Nephron progenitor cell (in vitro differentiated cells): ENCODE measurements at places on chromosomes 12 and 14.

DNA sequence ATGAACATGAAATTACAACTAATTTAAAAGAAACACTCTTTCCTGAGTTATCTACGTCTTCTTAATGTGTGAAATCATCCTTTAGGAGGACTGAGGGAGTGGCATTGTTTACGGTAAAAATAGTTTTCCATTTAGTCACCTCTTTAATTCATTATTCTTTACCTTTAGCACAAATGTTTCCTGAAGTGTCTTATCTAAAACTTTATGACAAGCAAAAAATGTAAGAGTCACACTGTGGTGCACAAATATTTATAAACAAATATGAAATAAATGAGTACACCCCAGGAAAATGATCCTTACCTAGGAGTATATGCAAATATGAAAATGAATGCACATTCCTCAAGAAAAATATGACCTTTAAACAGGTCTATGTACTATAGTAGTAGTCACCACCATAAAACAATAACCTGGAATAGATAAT is 104.6 kb downstream of the PTPRR start:
- H3K36me3 ChIP-seq, result peaks cover 6% of the 10 kb centered on the region
- DNase-seq, result no peak
- no peak overlapping the region for H3K27ac ChIP-seq
- no peak overlapping the region for H3K4me3 ChIP-seq
- H3K27me3 ChIP-seq, result peaks cover 22% of the 10 kb centered on the region
- peaks cover 22% of the 10 kb centered on the region for H3K4me1 ChIP-seq

DNA sequence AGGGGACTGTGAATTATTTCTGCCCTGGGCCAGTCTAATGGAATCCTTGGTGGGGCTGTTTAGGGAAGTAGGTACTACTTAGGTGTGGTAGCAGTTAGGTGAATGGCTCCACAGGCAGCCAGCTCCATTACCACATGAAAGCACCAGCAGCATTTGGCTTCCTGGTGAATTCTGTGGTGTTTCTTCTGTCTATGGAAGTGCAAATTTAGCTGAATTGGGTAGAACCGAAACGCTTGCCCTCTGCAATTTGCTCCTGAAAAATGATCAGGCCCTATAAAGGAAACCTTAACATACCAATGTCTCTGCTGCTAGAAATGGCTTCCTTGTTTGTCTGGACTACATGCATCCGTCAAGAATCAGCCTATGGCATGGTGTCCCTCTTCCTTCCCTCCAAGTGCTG is 16.4 kb downstream of the FLRT2 start:
- H3K36me3 ChIP-seq, result peaks cover 85% of the 10 kb centered on the region
- DNase-seq, result no peak
- H3K4me1 ChIP-seq, result peaks cover 6% of the 10 kb centered on the region
- H3K27ac ChIP-seq, result no peak overlapping the region

- peaks cover 3% of the 10 kb centered on the region for H3K27me3 ChIP-seq
- no peaks in the 10 kb centered on the region for H3K4me1 ChIP-seq
- no peak for DNase-seq
- H3K27ac ChIP-seq, result peak overlapping the region; percentile 64
- peaks cover 74% of the 10 kb centered on the region for H3K36me3 ChIP-seq
- no peak overlapping the region for H3K4me3 ChIP-seq
These were observed 13.2 kb downstream of the EIF2S1 start for GRCh38 chr14:67373347-67373746.

DNA sequence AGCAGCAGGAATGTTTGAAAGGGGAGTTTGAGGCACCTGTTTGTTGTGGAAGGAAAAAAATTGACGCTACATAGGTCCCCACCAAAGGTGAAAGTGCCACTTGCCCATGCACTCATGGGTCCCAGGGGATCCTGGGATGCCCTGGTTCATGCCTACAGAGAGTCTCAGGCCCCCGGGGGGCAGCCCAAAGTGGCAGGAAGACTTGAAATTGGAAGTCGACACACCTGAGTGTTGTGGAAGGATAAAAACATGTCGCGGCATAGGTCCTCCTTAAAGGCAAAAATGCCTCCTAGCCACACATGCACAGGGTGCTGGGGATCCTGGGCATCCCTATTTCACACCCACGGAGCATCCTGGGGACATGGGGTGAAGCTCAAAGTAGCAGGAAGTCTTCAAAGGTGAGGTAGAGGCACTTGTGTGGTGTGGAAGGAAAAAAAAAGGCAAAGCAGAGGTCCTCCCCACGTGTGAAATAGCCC is 576.1 kb downstream of the ALG10 start:
- H3K4me3 ChIP-seq, result no peak overlapping the region
- H3K4me1 ChIP-seq, result no peaks in the 10 kb centered on the region
- H3K36me3 ChIP-seq, result no peaks in the 10 kb centered on the region
- no peaks in the 10 kb centered on the region for H3K27me3 ChIP-seq

- DNase-seq, result no peak
- H3K27me3 ChIP-seq, result peaks cover 7% of the 10 kb centered on the region
- H3K27ac ChIP-seq, result no peak overlapping the region
- no peaks in the 10 kb centered on the region for H3K4me1 ChIP-seq
These were observed 44.2 kb downstream of the BBS10 start for GRCh38 chr12:76303989-76304460.

- H3K27me3 ChIP-seq, result peaks cover 3% of the 10 kb centered on the region
- no peak overlapping the region for H3K27ac ChIP-seq
- peaks cover 5% of the 10 kb centered on the region for H3K4me1 ChIP-seq
- no peak overlapping the region for H3K4me3 ChIP-seq
- no peaks in the 10 kb centered on the region for H3K36me3 ChIP-seq
These were observed 844.3 kb downstream of the GALC start for GRCh38 chr14:87148655-87149054.

GRCh38 chr14:92613008-92613658 is 99.6 kb downstream of the RIN3 start:
- H3K4me3 ChIP-seq, result no peak overlapping the region
- peak; percentile 62 for DNase-seq
- H3K36me3 ChIP-seq, result no peaks in the 10 kb centered on the region
- H3K4me1 ChIP-seq, result no peaks in the 10 kb centered on the region

DNA sequence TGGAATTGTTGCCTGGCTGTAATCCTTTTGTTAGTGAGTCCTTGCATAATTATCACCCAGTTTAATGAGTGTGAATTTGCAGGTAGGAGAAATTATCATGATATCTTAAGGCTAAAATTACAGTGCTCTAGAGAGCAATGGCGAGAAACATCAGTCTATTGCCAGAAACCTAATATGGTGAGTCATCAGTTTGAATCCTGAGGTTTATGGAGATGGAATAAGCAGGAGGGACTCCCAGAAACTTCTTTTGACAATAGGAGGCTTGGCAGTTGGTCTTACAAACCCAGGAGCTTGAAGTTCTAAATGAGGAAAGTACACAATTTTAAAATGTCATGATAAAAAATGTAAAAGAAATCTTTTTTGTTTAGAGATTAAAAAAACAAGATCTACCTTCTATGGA is 31.5 kb upstream of the CRADD start:
- H3K27ac ChIP-seq, result no peak overlapping the region
- no peak for DNase-seq
- H3K4me3 ChIP-seq, result no peak overlapping the region
- no peaks in the 10 kb centered on the region for H3K4me1 ChIP-seq
- H3K36me3 ChIP-seq, result no peaks in the 10 kb centered on the region

DNA sequence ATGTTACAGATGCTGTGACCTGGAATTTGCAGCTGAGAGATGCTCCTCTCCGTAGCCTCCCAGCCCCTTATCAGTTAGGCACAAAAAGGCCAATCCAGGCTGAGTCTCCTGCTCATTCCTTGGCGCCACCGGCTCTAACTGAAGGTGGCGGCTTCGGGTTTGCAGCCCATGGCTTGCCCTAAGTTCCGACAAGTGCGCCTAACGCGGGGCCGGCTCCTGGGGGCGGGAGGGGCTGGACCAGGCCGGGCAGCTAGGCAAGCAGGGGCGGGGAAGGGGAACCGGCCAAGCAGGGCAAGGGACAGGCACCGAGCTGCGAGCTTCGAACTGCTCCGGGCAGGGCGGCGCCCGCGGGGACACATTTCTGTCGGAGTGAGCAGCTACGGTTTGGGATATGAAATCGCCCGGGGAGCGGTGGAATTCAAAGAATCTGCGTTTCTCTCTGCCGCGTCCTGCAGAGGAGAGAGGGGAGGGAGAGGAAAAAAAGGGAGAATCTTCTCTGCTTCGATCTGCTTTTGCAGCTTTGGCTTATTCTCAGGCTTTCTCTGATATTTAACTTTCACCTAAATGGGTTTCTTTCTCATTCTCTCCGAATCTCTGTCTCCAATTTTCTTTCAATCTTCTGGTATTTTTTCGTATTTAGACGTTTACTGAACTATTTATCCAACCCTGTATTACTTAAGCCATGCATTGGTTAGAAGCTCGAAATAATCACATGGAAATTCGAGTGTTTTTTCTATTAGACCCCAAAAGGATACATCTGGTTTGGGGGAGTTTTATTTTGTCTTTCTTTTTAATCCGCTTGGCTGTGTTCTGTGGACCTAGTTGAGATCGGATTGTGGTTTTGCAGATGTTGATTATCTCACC is 1.6 kb upstream of the HOXC12 start:
- H3K27me3 ChIP-seq, result peaks cover 100% of the 10 kb centered on the region
- DNase-seq, result no peak
- H3K4me3 ChIP-seq, result no peak overlapping the region
- H3K4me1 ChIP-seq, result peaks cover 12% of the 10 kb centered on the region
- H3K36me3 ChIP-seq, result no peaks in the 10 kb centered on the region

- H3K27ac ChIP-seq, result no peak overlapping the region
These were observed 1.3 kb upstream of the TRIP11 start for GRCh38 chr14:92041203-92041602.

- peaks cover 100% of the 10 kb centered on the region for H3K27me3 ChIP-seq
- peaks cover 35% of the 10 kb centered on the region for H3K36me3 ChIP-seq
- peak overlapping the region; percentile 78 for H3K4me3 ChIP-seq
- peaks cover 27% of the 10 kb centered on the region for H3K4me1 ChIP-seq
- no peak overlapping the region for H3K27ac ChIP-seq
These were observed 8.4 kb downstream of the ARHGEF25 start for GRCh38 chr12:57619434-57620244.

GRCh38 chr14:37610945-37611523 is 15.6 kb downstream of the TTC6 start:
- no peak for DNase-seq
- no peaks in the 10 kb centered on the region for H3K4me1 ChIP-seq
- H3K27ac ChIP-seq, result no peak overlapping the region
- H3K27me3 ChIP-seq, result peaks cover 22% of the 10 kb centered on the region

GRCh38 chr12:81962126-81962856 is 203.1 kb upstream of the PPFIA2 start:
- no peak for DNase-seq
- H3K36me3 ChIP-seq, result no peaks in the 10 kb centered on the region
- H3K4me3 ChIP-seq, result no peak overlapping the region
- no peak overlapping the region for H3K27ac ChIP-seq
- H3K4me1 ChIP-seq, result peaks cover 18% of the 10 kb centered on the region
- H3K27me3 ChIP-seq, result no peaks in the 10 kb centered on the region

DNA sequence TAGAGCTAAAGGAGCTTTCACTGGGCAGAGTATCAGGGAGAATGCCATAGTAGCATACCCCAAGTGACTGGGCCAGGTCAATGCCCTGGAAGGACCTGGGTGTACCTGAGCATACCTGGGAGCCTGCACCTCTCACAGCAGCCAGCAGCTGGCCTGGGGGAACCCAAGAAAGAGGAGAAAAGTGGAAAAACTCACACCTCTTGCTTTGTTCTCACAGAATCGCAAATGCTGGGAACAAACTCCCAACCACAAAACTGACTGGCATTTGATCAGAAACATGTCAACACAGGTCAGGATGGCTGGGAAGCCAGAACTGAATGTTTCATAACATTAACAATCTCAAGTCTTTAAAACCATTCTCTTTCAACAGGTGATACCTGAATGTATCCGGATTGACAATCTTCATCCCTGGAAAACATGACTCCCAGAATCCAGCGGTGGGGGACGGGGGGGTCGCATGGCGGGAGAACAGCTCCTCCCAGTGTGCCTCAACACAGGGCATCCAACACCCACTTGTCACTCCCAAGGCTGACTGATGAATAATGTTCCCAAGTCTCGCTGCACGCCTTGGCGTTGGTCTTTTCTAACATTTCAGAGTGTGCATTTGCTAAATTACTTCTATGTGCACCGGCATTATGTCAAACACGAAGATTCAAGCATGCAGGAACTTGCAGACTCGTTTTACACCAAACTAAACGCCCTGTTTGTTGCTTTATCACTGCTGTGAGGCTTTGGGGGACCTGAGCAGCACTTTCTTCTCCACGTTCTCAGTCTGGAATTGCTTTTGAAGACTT is 7.9 kb downstream of the FOXN3 start:
- no peak for DNase-seq
- H3K27me3 ChIP-seq, result no peaks in the 10 kb centered on the region
- H3K36me3 ChIP-seq, result peaks cover 71% of the 10 kb centered on the region
- peaks cover 30% of the 10 kb centered on the region for H3K4me1 ChIP-seq
- H3K27ac ChIP-seq, result peak overlapping the region; percentile 78

DNA sequence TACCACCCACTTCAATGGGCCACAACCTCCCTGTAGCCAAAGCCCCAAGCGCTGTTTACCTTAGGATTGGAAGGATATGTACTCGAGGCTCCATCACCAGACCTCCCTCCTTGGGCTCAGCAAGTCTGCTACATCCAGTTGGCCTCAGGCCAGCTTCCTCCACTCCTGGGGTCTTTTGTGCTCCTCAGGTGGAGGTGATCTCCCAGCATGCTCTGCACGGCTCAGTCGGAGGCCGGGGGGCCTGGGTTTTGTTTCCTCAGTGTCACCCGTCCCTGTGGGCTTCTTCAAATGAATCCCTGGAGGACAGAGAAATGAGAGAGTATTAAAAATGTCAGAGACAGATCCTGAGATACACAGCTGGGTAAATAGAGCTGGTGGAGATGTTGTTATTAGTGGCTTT is 723.1 kb upstream of the TBX3 start:
- H3K4me1 ChIP-seq, result peaks cover 57% of the 10 kb centered on the region
- H3K36me3 ChIP-seq, result no peaks in the 10 kb centered on the region
- no peak for DNase-seq
- no peak overlapping the region for H3K27ac ChIP-seq
- H3K27me3 ChIP-seq, result peaks cover 13% of the 10 kb centered on the region
- no peak overlapping the region for H3K4me3 ChIP-seq

DNA sequence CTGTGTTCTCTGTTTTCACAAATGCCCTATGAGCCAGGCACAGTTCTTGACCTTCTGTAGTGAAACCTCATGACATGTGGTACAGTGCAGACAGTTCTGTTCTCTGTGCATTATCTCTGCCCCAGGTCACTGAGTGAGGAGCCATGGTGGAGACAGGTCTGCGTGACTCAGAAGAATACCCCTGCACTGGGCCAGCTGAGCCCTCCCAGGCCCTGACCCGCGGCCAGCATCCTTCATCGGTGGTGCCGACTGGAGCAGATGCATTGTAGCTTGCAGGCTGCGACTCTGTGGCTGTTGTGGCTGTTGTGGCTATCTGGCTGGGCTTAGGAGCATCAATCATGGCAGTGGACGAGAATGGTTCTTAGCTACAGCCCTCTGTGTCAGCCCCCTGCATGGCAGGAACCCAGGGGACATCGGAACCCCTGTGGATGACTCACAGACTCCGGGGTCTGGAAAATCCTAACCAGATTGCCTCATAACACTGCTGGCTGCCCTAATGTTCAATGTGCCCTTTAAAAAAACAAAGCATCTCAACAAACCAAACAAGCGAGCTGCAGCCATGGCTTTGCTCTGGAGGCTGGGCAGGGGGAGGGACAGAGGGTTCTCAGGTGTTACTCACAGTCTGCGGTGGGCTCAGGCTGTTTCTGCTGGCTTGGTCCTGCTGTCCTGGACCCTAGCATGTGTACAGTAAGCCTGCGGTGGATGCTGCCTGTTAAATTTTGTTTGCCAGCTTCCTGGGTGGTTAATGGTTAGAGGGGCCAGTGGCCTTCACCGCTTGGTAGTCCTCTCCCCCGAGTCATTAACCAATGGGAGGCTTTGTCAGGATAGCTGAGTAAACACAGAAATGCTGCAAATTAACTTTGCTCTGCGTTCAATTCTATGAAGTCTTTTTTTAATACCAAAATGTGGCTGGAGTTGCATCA is at the start of gene SERPINA6:
Gene SERPINA6, minus strand, starts transcription at position 689 of the 923 bp plus-strand sequence. CDS start 8,688 bp downstream, outside the sequence.
- H3K27ac ChIP-seq, result no peak within 1 kb of the TSS
- peaks cover 7% of the 10 kb centered on the region for H3K27me3 ChIP-seq
- no peak within 1 kb of the TSS for H3K4me3 ChIP-seq
- H3K36me3 ChIP-seq, result no peaks in the 10 kb centered on the region
- peaks cover 17% of the 10 kb centered on the region for H3K4me1 ChIP-seq
